ENCODE measurements at places on chromosomes 1 and 21. TPM values are rescaled to one million over a fixed set of nuclear protein-coding genes. Genes with fewer than 3 reads are reported as not detected.

DNA sequence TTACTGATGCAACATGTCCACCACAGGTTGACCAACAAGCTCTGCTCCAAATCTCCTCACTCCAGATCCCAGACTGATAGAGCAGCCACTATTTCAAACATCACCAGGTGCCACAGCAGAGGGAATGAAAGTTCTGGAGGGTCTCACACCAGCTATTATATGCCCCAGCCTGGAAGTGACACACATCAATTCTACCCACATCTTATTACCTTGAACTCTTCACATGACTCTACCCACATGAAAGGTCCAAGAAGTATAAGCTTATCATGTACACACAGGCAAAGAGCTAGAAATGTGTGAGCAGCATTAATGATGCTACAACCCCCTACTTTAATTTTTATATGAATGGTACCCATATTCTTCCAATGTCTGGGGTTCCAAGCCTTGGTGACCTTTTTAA, 64.2 kb downstream of the SH3GLB1 start:
- no peak for DNase-seq

BTBD8 gene
- total RNA-seq: 2.0 TPM

- DNase-seq: no peak
These were observed 35.9 kb downstream of the ST3GAL3 start for GRCh38 chr1:43743206-43743605.

TCEA3 gene
- 15.3 TPM for total RNA-seq

OR2T29 gene
- total RNA-seq: not detected

GRCh38 chr1:204216880-204217647, 3.3 kb upstream of the GOLT1A start:
- no peak for DNase-seq

DNA sequence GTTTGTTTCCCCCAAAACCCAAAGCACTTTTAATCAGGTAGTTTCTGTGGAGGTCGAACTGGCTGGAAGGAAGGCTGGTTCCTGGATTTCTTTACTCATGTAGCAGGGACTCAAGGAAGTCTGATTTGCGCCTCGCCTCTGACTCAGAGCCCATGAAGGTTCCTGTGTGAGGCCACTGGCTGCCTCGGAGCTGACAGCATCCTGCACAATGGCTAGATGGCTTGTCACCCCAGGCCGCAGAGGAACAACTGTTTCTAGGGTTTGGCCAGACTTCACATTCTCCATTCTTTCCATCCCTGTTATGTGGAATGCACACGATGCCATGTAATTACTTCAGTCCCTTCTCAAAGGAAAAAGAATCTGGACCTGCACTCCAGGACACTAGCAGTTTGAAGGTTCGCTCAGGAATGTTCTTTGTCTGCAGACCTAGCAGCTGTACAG, 39.1 kb upstream of the PRSS38 start:
- no peak for DNase-seq

ORC1 gene
- 46.9 TPM for total RNA-seq

FOXD2 gene
- 0.19 TPM for total RNA-seq

DCDC2B gene
- total RNA-seq: not detected

OVAAL gene
- not detected for total RNA-seq

GRCh38 chr1:109668123-109668775, 392 bp downstream of the GSTM2 start:
- no peak for DNase-seq

DNA sequence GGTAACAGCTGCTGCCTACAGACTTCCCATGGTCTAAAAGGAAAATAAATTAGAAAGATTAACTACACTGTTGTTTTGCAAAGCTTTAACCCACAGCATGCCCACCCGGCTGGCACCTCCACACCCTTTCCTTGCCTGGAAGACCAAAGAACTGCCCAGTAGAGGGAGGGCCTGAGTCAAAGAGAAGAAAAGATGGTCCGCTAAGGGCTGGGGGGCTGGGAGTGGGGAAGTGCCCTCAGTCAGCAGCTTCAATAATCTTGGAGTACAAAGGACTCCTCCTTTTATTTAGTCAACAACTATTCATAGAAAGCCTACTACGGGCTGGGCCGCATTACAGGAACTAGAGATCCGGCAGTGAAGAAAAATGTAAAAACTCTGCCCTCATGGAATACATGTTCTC, 40.6 kb downstream of the ERI3 start:
- DNase-seq: no peak

LCE6A gene
- total RNA-seq: not detected

ADGRB2 gene
- total RNA-seq: 0.24 TPM

BRDT gene
- total RNA-seq: not detected

DNA sequence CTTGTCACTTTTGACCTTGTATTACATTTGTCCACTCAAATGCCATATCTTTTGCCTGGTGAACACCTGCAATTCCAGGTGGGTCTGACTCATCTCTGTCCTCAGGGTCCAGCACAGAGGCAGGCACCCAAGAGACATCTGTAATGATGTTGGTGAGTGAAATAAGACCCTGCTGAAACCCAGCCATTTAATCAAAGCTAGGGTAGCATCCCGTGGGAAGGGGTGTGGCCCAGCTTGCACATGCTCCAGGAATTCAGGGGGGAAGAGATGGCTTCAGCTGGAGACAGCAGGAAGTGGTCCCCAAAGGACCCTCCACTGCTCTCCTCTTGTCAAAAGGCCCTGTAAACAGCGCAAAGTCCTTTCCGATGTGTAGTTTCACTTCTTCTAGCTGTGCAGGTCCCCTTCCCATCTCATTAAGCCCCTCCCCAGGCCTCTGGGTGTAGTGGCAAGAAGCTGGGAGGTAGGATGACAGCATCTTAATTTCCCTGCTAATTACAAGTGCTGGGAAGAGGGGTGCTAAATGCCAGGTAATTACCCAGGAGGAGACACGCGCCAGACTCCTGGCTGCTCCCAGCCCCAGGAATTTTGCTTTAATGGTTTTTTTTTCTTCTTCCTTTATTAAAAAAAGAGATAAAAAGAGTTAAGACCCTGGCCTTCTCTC, 54.4 kb upstream of the TRABD2B start:
- no peak for DNase-seq

KCNQ4 gene
- 0.49 TPM for total RNA-seq

- DNase-seq: no peak
These were observed 2.9 kb downstream of the MTARC1 start for GRCh38 chr1:220789532-220790147.

GRCh38 chr1:22582661-22583635, 19.7 kb downstream of the EPHA8 start:
- DNase-seq: no peak

DNA sequence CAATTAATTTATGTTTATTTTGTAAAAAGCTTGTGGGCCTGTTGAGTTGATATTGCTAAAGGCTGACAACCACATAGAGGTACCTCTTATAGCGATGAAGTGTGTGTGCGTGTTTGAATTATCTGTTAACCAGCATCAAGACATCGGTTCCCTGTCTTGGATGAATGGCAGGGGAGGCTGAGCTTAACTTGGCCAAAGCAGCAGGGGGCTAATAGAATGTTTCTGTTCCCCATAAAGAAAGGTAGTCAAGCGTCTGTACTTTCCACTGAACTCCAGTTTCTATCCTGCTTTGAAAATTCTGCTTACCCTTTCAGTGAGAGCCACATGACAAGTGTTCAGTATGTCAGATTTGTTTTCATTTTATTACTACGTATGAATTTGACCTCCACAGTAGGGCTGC, 63.0 kb downstream of the ROR1 start:
- no peak for DNase-seq

DNA sequence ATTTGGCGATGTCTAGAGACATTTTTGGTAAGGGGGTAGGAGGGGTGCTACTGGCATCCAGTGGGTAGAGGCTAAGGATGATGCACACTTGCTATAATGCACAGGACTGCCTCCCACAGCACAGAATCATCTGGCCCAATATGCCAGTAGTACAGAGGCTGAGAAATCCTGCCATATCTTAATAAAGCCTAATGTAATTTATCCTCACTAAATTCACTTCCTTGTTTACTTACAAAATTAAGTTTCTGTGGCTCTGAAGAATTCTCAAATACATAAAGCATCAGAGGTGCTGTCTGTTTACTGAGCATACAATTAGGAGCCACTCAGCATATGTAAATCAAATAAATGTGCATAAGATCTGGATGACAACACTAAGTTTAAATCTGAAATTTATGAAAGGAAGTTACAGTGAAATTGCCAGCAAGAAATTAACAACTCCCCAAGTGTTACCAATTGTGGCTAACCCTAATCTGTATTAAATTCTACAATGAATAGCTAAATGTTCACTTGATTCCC, 26.5 kb downstream of the NGF start:
- no peak for DNase-seq

DNA sequence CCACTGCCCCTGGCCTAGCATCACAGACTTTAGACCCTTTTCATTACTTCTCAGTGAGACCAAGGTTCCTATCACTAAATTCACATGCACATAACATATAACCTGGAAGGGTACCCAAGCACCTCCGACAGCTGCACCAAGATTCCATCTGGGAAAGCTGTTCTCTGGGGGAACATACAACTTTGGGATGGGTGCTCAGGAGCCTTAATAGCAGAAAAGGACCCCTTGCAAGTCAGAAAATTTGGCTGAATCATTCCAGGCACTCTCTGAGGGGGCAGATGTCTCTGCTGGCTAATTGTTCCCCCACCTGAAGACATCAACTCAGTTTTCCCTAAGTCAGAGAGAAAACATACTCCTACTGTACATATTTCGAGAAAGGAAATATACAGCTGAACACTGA, 41.3 kb upstream of the PSEN2 start:
- no peak for DNase-seq
